Left hindlimb (tissue), 1 donor: ENCODE measurements at places on chromosomes 7 and 10.
A peak's percentile ranks its signal among the peaks of the same experiment; 100 is the strongest.

DNA sequence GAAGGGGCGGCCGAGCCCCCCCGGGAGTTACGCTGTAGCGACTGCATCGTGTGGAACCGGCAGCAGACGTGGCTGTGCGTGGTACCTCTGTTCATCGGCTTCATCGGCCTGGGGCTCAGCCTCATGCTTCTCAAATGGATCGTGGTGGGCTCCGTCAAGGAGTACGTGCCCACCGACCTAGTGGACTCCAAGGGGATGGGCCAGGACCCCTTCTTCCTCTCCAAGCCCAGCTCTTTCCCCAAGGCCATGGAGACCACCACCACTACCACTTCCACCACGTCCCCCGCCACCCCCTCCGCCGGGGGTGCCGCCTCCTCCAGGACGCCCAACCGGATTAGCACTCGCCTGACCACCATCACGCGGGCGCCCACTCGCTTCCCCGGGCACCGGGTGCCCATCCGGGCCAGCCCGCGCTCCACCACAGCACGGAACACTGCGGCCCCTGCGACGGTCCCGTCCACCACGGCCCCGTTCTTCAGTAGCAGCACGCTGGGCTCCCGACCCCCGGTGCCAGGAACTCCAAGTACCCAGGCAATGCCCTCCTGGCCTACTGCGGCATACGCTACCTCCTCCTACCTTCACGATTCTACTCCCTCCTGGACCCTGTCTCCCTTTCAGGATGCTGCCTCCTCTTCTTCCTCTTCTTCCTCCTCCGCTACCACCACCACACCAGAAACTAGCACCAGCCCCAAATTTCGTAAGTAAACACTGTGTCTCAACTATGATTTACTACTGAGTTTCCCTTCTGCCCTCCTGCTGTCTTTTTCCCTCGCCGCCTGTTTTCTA is 666 bp downstream of the NRG3 start:
- DNase-seq: peak; percentile 36

DNA sequence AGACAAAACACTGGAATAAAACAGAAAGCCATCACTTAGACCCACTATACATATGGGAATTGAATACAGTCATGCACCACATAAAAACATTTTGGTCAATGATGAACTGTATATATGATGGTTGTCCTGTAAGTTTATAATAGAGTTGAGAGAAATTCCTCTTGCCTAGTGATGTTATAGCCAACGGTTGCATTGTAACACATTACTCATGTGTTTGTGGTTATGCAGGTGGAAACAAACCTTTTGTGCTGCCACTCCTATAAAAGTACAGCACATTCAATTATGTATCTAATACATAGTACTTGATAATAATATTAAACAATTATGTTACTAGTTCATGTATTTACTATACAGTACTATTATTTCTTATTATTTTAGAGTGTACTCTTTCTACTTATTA is 381.2 kb upstream of the MBL2 start:
- DNase-seq: no peak

DNA sequence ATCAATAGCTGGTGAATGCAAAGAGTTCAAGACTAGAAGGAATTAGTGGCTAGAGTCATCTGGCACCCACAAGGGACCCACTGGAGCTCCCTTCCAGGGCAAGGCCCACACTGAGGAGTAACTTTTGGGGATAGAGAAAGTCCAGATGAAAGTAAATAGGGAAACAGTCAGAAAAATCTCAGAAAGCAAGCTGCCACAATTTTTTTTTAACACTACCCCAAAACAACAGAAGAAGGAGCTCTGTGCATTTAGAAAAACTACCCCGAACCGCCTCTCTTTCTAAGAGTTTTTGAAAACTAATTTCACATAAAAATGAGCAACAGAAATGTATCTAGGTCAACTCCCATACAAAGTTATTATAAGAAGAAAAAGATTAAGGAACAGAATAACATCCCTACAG is 42.2 kb downstream of the AOAH start:
- DNase-seq: no peak

- DNase-seq: no peak
These were observed 8.0 kb downstream of the CALHM3 start for GRCh38 chr10:103470761-103471653.

- no peak for DNase-seq
These were observed 684.2 kb downstream of the LRMDA start for GRCh38 chr10:76115471-76116155.

DNA sequence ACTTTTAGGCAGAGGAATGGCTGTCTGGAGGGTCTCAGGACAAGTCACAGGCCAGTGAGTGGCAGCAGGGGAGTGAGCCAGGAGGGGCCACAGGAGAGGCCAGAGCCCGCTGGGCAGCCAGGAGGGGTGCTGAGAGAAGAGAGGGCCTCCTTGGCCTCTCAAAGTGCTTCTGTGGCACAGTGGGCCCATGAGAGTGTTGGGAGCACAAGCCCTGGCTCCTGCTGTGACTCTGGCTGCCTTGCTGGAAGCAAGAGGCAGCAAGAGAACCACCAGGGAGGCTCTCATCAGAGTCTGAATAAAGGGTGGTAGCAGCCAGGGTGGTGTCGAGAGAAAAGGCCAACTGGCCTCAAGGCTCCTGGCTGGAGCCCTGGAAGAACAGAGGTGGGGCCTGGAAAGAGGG is 91.1 kb downstream of the VOPP1 start:
- DNase-seq: no peak

GRCh38 chr7:31782411-31782991 is 95.5 kb downstream of the PPP1R17 start:
- no peak for DNase-seq

- DNase-seq: no peak
These were observed 52.0 kb upstream of the ST8SIA6 start for GRCh38 chr10:17506390-17506789.

GRCh38 chr7:23443974-23444373 is 26.3 kb downstream of the IGF2BP3 start:
- DNase-seq: no peak

DNA sequence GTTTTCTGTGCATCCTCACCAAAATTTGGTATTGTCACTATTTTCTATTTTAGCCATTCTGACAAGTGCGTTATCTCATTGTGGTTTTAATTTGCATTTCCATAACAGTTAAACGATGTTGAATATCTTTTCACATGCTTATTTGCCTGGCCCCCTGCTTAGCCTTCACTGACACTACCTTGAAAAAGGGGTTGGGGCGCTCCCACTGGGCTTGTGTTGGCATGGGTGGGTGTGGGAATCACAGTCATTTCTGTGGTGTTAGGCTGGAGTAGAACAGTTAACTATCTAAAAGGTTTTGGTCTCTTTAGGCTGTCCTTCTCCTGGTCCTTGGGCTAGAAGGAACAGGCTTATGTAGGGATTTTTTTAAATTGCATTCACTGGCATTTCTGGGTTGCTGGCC is 72.2 kb upstream of the TMEM140 start:
- no peak for DNase-seq

DNA sequence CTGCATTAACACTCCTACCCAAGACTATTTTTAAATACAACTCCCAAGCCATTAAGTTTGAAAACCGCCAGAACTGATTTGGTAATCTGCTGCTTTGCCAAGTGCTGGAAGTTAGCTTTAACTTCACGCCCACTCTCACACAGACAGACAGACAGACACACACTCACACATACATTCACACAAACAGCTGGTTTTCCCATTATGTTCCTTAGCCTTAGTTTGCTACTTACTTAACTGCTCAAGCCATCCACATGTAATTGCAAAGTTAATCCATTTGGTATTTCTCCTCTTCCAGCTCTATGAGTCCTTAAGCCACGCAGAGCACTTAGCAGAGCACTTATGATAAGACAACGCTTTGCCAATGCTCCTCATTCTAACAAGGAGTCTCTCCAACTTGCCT is 8.3 kb downstream of the COBL start:
- no peak for DNase-seq

DNA sequence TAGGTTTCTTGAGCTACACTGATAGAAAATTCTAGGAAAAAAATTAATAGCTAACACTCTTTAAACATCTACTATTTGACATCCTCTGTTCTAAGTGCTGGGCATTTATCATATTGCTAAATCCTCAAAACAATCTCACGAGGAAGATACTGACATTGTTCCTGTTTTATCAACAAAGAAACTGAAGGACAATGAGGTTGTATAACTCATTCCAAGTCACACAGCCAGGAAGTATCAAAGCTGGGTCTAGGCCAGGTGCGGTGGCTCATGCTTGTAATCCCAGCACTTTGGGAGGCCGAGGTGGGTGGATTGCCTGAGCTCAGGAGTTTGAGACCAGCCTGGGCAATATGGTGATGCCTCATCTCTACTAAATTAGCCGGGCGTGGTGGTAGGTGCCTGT is 51.6 kb upstream of the IL6 start:
- DNase-seq: no peak

GRCh38 chr10:86583983-86584382 is 62.4 kb upstream of the WAPL start:
- DNase-seq: no peak

DNA sequence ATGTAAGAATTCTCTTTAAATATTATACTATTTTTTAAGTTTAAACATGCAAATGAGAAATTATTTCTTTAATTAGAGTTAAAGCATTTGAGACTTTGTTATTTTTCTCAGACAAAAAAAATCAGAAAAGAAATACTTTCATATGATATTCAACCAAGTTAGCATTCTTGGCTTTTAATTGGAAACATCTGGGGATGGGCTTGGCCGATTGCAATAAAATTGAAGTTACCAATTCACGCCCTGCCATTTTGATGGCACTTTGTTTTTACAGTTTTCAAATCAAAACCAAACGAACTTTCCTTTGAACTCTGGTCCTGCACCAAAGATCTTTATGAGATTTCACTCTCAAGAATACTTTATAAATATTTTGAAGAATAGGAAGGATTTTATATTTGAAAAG is 127.7 kb downstream of the ATE1 start:
- no peak for DNase-seq

- DNase-seq: no peak
These were observed 91.1 kb downstream of the BUB3 start for GRCh38 chr10:123245264-123245663.

- DNase-seq: peak; percentile 93
These were observed 361 bp upstream of the PLXDC2 start for GRCh38 chr10:19815731-19816410.
